ENCODE measurements at places on chromosomes 3 and 15.

DNA sequence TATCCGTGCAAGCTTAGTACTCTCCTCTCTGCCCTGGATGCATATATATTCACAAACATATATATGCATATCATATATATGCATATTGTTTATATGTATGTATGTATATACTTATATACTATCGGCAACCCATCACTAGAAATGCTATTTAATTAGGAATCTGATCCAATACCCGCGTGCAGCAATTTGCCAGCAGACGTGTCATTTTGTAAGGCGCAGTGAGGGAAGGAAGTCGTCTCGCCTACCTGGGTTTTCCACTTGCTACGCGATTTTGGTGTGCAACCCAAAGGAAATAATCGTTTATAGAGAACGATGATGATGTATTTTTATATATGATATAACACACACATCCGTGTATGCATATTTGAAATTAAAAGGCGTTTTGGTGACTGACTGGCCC is 5.6 kb upstream of the FEZF2 start:
- DNase-seq: no peak

DNA sequence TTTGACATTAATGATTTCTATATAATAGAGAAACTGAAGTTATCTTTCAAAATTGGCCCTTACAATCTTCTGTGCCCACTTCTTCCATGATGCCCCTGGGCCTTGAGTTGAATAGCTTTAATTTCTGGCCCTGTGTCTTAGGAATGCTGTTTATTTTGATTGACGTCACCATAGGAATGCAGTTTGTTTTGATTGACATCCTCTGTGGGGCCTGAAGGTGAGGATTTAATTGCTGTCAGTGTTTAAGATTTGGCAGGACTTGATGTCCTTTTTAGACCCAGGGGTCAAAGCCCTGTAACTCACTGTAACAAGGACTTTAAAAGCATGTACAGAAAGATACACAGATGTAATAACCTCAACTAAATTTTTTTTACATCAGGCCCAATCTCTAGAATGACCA is 83.3 kb downstream of the GLDN start:
- DNase-seq: no peak

DNA sequence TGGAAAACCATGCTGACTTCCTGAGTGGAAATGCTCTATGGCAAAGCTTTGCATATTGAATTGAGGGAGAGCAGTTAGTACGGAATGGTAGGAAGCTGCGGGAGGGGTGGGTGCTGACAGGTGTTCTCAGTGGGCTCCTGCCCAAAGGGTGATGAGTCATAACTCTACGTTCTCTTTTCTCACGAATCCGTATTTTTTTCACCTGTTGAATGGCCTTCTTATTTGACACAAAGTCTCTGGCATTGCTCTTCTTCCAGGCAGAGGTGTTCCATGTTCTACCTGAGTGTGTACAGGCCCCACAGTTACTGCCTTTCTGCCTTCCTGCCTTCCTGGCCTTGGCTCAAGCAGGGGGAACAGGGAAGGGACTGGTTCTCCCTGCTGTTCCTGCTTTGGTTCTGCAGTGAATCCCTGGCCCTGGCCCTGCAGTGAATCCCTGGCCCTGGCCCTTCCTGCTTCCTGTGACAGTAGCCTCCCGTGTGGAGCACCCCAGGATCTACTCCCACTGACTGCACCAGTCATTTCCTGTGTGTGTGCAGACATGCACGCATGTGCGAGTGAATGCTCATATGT is 31.9 kb downstream of the TRAK1 start:
- no peak for DNase-seq

GRCh38 chr15:78938658-78939488 is 6.0 kb downstream of the CTSH start:
- DNase-seq: no peak

GRCh38 chr3:78633626-78634025 is 1134.2 kb downstream of the ROBO1 start:
- DNase-seq: no peak

All from stimulated activated CD4-positive, alpha-beta T cell treated with anti-CD3 and anti-CD28 coated beads, Interleukin-4, amount 100 ng/mL, for 1 hour (primary cell).